ENCODE measurements at places on chromosomes 13 and 19. TPM values are rescaled to one million over a fixed set of nuclear protein-coding genes. Genes with fewer than 3 reads are reported as not detected.

GRCh38 chr13:40662866-40663265 lies 3.6 kb downstream of the FOXO1 start:
- no peak for DNase-seq
- H3K27ac ChIP-seq = peak overlapping the region; percentile 100
- H3K4me1 ChIP-seq = peaks cover 31% of the 10 kb centered on the region
- H3K4me3 ChIP-seq = peak overlapping the region; percentile 89
- H3K27me3 ChIP-seq = no peaks in the 10 kb centered on the region

DNA sequence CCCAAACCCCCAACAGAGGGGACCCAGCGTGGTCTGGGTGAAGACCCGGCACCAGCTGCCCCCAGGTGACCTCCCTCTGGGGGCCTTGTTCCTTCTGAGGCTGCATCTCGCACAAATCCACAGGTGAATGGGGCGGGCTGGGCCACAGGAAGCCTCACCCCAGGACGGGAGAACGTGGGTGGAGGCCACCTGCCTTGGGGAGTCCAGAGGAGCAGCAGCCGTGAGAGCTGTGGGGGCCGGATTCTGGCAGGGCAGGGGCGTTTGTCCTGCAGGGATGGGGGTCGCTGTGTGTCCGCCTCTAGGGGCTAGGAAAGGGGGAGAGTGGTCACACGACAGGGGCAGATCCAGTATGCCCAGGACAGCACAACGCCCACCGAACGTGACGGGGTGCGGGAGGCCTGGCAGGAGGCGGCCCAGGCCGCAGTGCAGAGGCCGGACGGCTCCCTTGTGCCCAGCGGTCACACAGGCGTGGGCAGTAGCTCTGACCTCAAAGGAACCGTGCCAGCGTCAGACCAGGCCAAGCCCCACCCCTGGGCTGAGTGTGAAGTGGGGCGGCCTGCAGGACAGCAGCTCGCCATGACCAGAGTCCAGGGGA lies 6.7 kb downstream of the POLR2E start:
- peaks cover 94% of the 10 kb centered on the region for H3K36me3 ChIP-seq
- H3K27ac ChIP-seq = no peak overlapping the region
- no peaks in the 10 kb centered on the region for H3K27me3 ChIP-seq

GRCh38 chr19:1290703-1291651 lies 5.3 kb downstream of the EFNA2 start:
- H3K36me3 ChIP-seq = no peaks in the 10 kb centered on the region
- peak; percentile 82 for DNase-seq
- peaks cover 24% of the 10 kb centered on the region for H3K27me3 ChIP-seq
- no peak overlapping the region for H3K4me3 ChIP-seq
- peaks cover 41% of the 10 kb centered on the region for H3K4me1 ChIP-seq

- no peak for DNase-seq
- H3K27ac ChIP-seq = no peak overlapping the region
- peaks cover 48% of the 10 kb centered on the region for H3K4me1 ChIP-seq
- no peaks in the 10 kb centered on the region for H3K36me3 ChIP-seq
Observed at GRCh38 chr13:94707400-94708021, 4.8 kb downstream of the SOX21 start.

- no peak overlapping the region for H3K4me3 ChIP-seq
- no peak for DNase-seq
- H3K36me3 ChIP-seq = no peaks in the 10 kb centered on the region
Observed at GRCh38 chr13:33933810-33934209, 115.9 kb downstream of the RFC3 start.

DNA sequence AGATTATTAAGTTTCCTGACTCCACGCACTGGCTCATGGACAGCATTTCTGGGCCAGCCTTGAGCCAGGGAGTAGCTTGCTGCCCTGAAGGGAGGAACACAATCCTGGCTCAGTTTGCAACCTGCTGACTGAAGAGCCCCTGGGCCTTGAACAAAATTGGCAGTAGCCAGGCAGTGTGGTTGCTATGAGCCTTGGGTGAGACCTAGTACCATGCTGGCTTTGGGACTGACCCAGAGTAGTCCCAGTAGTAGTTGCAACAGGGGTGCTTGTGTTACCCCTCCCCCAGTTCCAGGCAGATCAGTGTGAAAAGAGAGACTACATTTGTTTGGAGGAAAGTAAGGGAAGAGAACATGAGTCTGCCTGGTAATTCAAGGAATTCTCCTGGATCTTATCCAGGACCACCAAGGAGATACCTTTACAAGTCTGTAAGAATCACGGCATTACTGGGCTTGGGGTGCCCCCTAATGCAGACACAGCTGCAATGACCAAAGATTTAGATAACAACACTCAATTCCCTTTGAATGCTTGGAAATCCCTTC lies 22.0 kb downstream of the ITGBL1 start:
- no peak overlapping the region for H3K27ac ChIP-seq
- no peak overlapping the region for H3K4me3 ChIP-seq
- H3K36me3 ChIP-seq = no peaks in the 10 kb centered on the region

DNA sequence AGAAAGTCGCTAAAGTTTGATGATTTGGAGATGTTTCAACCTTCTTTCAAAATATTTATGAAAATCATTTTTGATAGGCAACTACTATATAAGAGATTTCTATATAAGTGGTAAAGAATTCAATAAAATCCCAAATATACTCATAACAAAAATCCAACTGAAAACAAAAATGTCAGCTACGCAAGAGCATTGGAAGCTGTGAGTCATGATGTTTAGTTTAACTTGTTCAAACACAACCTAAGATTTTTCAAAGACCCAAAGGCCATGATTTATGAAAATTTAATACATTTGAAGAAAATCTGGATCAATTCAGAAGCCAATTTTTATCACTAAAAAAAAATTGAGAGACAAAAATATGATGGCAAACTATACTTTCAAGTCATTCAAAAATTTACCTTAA lies 226.6 kb downstream of the MZT1 start:
- no peak for DNase-seq
- H3K36me3 ChIP-seq = no peaks in the 10 kb centered on the region
- no peaks in the 10 kb centered on the region for H3K27me3 ChIP-seq
- no peak overlapping the region for H3K27ac ChIP-seq

GRCh38 chr19:8503510-8503909 lies 1.1 kb upstream of the PRAM1 start:
- no peaks in the 10 kb centered on the region for H3K36me3 ChIP-seq
- H3K4me1 ChIP-seq = peaks cover 21% of the 10 kb centered on the region
- H3K27me3 ChIP-seq = peaks cover 6% of the 10 kb centered on the region

DNA sequence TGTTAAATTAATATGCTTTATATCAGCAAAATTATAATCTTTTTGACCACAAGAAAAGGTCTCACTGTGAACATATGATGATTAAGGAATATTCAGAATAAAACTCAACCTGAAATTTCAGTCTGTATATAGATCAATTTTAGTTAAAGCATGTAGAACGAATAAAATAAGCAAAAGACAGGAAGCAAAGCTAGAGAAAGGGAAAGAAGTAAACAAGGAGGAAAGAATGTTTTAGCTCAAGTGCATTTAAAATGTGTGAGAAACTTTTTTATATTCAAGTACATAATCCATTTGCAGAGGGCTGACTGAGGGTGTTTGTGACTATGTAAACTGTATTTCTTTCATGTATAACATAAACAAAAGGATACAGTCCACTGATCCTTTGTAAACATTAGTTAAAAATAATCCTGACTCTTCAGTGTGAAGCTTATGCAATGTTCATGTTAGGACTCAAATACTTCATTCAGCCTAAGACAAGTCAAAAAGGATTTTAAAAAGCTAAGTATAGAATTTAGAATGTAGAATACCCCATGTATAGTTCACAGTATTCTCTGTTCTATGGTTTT lies 472.1 kb downstream of the DIAPH3 start:
- H3K4me3 ChIP-seq = no peak overlapping the region
- DNase-seq = no peak
- H3K4me1 ChIP-seq = peaks cover 8% of the 10 kb centered on the region
- H3K27me3 ChIP-seq = no peaks in the 10 kb centered on the region
- H3K27ac ChIP-seq = peak overlapping the region; percentile 10
- no peaks in the 10 kb centered on the region for H3K36me3 ChIP-seq

GRCh38 chr13:22454586-22454985 lies 726.2 kb upstream of the SGCG start:
- no peak for DNase-seq
- H3K27ac ChIP-seq = no peak overlapping the region
- H3K4me1 ChIP-seq = no peaks in the 10 kb centered on the region
- no peaks in the 10 kb centered on the region for H3K27me3 ChIP-seq
- H3K36me3 ChIP-seq = no peaks in the 10 kb centered on the region

MEIOSIN gene
- total RNA-seq = not detected

KISS1R gene
- not detected for total RNA-seq

Measured in stomach (tissue), 19 donors.